GM23338 (cell line): ENCODE measurements at places on chromosomes 1 and 21. TPM values are rescaled to one million over a fixed set of nuclear protein-coding genes. Genes with fewer than 3 reads are reported as not detected.

ZZZ3 gene
- polyA plus RNA-seq = 24.2 and 33.4 TPM in 2 replicates

HECTD3 gene
- polyA plus RNA-seq = 13.1 and 16.6 TPM in 2 replicates

GUCA2A gene
- not detected in 2 replicates for polyA plus RNA-seq

C8B gene
- polyA plus RNA-seq = not detected in 2 replicates

TMEM125 gene
- polyA plus RNA-seq = 16.2 and 16.8 TPM in 2 replicates

SV2A gene
- 17.3 and 17.8 TPM in 2 replicates for polyA plus RNA-seq

OR14K1 gene
- polyA plus RNA-seq = not detected in 2 replicates

SPATA45 gene
- polyA plus RNA-seq = not detected in 2 replicates

GJA8 gene
- not detected in 2 replicates for polyA plus RNA-seq

CD1D gene
- 1.5 and 1.7 TPM in 2 replicates for polyA plus RNA-seq

RGS13 gene
- not detected in 2 replicates for polyA plus RNA-seq

AIRE gene
- not detected in 2 replicates for polyA plus RNA-seq

PTGER3 gene
- polyA plus RNA-seq = 0.28 and 0.45 TPM in 2 replicates

ANGPTL1 gene
- 0.19 and 0.58 TPM in 2 replicates for polyA plus RNA-seq

MPZ gene
- 2.2 and 4.0 TPM in 2 replicates for polyA plus RNA-seq

CELA3B gene
- not detected in 2 replicates for polyA plus RNA-seq

CCDC17 gene
- 0.57 and 0.90 TPM in 2 replicates for polyA plus RNA-seq

ZNF124 gene
- 18.4 and 23.2 TPM in 2 replicates for polyA plus RNA-seq

GBP3 gene
- polyA plus RNA-seq = 0.13 TPM in 1 of 2 replicates, not detected in the other

CD52 gene
- 7.3 and 9.6 TPM in 2 replicates for polyA plus RNA-seq

DNMT3L gene
- 0.26 and 0.27 TPM in 2 replicates for polyA plus RNA-seq

FMO4 gene
- 2.4 and 3.1 TPM in 2 replicates for polyA plus RNA-seq

TCHH gene
- polyA plus RNA-seq = 0.33 and 0.42 TPM in 2 replicates

PPP2R5A gene
- 12.4 and 16.2 TPM in 2 replicates for polyA plus RNA-seq

TEDDM1 gene
- not detected in 2 replicates for polyA plus RNA-seq

C1QC gene
- not detected in 2 replicates for polyA plus RNA-seq

OR6N1 gene
- not detected in 2 replicates for polyA plus RNA-seq

GJA4 gene
- 0.82 and 0.95 TPM in 2 replicates for polyA plus RNA-seq

NBPF8 gene
- 0.97 and 0.99 TPM in 2 replicates for polyA plus RNA-seq

GRHL3 gene
- polyA plus RNA-seq = 0.78 and 1.4 TPM in 2 replicates

CFHR2 gene
- not detected in 2 replicates for polyA plus RNA-seq

IFT25 gene
- polyA plus RNA-seq = 97.1 and 109 TPM in 2 replicates

TRPM2 gene
- 0.50 and 0.53 TPM in 2 replicates for polyA plus RNA-seq

OPTC gene
- 0.26 and 0.50 TPM in 2 replicates for polyA plus RNA-seq

OR10J1 gene
- not detected in 2 replicates for polyA plus RNA-seq

SH2D5 gene
- polyA plus RNA-seq = 4.6 and 5.0 TPM in 2 replicates

KLHDC9 gene
- polyA plus RNA-seq = 6.6 and 7.2 TPM in 2 replicates

PCP4L1 gene
- polyA plus RNA-seq = 1.7 and 2.2 TPM in 2 replicates

CFAP74 gene
- polyA plus RNA-seq = 0.21 and 0.24 TPM in 2 replicates

BARHL2 gene
- polyA plus RNA-seq = not detected in 2 replicates

LAMB3 gene
- 0.05 and 0.19 TPM in 2 replicates for polyA plus RNA-seq

OR2L8 gene
- not detected in 2 replicates for polyA plus RNA-seq

S100A8 gene
- not detected in 2 replicates for polyA plus RNA-seq
